ENCODE measurements at places on chromosomes 1 and 21. TPM values are rescaled to one million over a fixed set of nuclear protein-coding genes. Genes with fewer than 3 reads are reported as not detected.

DNA sequence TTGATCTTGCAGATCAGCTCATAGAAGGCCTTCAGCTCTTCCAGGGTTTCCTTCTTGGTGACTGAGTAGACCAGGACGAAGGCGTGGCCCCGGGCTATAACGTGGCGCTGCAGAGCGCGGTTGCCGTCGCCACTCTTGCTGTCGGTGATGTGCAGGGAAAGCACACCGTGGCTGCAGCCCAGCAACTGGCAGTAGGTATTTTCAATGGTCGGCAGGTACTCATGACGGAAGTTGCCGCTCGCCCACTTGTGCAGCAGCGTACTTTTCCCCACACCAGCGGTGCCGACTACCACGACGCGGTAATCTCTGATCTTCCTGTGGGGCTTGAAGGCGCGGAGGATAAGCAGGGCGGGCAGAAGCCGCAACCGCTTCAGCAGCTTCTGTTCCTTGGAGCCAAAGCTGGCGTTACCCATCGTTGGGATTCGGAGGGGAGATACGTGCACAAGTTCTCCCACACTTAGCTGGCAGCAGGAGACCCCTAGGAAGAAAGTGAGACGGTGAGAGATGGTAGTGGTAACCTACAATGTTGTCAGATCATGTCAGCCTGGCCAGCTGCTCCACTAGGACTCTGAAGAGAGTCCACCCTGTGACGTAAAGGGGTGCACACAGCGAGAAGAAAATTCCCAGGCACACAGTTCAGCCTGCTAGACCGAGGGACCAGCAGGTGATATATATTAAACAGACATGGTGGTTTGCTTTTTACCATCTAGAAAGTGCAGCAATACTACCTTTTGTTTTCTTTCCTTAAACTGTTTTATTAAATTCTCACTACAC, 3.4 kb downstream of the DIRAS3 start:
- DNase-seq: no peak
- no peak overlapping the region for H3K4me3 ChIP-seq
- no peaks in the 10 kb centered on the region for H3K4me1 ChIP-seq
- H3K27ac ChIP-seq: no peak overlapping the region
- H3K36me3 ChIP-seq: no peaks in the 10 kb centered on the region
- H3K27me3 ChIP-seq: peaks cover 24% of the 10 kb centered on the region

- H3K27ac ChIP-seq: no peak overlapping the region
- no peaks in the 10 kb centered on the region for H3K36me3 ChIP-seq
- H3K27me3 ChIP-seq: peaks cover 4% of the 10 kb centered on the region
- no peak overlapping the region for H3K4me3 ChIP-seq
- DNase-seq: no peak
These were observed 177.7 kb downstream of the C1orf94 start for GRCh38 chr1:34354367-34354766.

Gene RGSL1
- not detected for total RNA-seq

Gene CELF3
- not detected for total RNA-seq

Gene WLS
- not detected for total RNA-seq

Gene HSPA6
- 1.2 TPM for total RNA-seq

All from activated naive CD8-positive, alpha-beta T cell treated with anti-CD3 and anti-CD28 coated beads, Interleukin-2, amount 10 ng/mL, durations not matched to agents 7 days and 5 days (primary cell).